ENCODE measurements at places on chromosomes 7 and 10.

DNA sequence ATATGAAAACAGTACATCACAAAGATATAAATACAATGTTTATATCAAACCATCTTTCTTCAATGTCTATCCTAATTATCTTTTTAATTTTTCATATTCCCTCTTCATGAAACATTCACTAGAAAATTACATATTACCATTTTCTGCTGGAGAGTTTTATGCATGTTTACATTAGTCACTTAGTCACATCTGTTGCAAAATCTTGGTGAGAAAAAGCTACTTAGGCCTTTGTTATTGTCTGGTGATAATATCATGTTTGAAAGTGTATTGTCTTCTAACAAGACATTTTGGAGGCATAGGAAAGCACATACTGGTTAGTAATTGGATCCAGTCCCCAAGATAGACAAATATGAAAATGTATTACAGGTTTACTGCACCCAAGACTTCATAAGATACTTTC is 163.6 kb downstream of the GNAI1 start:
- DNase-seq = no peak

DNA sequence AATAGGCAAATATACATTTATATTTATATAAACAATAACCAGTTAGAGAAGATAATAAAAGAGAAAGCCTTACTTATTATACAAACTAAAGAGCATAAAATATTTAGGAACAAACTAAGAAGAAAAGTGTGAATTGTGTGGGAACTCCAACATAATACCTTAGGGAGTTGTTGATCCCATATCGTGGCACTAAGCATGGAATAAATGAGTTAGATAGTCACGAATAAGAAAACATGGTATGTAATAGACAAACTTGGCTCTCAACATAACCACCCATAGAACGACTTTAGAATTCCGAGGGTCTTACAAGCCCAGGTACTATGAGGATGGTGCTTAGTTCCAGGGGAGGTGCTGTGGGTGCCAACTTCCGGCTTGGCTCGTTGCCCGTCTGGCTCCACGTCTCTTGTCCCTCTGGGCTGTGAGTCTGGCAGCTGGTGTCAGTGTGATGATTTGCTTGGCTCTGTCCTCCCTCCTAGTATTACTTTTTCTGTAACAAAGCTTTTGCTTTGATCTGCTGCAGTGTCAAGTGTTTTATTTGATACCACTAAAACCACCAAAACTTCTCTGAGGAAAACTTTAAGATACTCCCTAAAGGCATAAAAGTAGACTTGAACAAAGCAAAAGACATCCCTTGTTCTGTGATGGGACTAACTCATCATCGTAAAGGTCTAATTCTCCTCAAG is 9.5 kb upstream of the RBM20 start:
- no peak for DNase-seq

GRCh38 chr7:1678571-1679325 is 8.7 kb downstream of the ELFN1 start:
- no peak for DNase-seq

DNA sequence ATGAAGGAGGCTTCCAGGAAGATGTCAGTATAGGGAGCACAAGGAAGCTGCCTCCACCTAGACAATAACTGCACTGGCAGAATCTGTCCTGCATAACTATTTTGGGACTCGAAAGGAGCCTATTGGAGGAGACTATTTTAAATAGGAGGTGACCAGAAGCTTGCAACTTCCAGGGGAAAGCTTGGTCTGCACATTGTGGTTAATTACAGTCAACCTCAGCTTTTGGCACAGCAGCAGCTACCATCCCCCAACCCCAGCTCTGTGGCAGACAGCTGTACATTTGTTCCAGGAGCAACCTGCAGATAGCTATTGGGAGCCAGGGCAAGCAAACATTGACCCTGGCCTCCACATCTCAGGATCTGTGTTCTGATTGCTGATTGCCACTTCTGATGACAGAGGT is 46.3 kb upstream of the NANOS1 start:
- DNase-seq = no peak

DNA sequence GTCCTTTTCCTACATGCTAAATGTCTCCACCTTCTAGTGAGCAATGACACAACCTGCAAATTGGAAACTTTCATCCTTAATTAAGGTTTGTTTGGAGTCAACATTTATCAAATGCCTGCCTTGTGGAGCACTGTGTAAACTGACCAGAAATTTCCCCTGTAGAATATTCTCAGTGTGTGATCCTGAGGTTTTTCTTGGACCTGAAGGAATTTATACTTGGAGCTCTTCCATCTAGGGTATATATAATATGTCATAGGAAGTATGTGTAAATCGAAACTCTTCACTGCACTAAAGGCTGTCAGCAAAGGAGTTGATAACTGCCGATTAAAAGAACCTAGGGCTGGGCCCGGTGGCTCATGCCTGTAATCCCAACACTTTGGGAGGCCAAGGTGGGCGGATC is 152.4 kb downstream of the NSUN6 start:
- DNase-seq = no peak

- no peak for DNase-seq
Observed at GRCh38 chr10:128525444-128525843, 399.2 kb upstream of the MKI67 start.

- DNase-seq = no peak
Observed at GRCh38 chr7:74047804-74048380, 19.9 kb downstream of the ELN start.

GRCh38 chr10:79020605-79021004 is 48.2 kb upstream of the ZMIZ1 start:
- no peak for DNase-seq

DNA sequence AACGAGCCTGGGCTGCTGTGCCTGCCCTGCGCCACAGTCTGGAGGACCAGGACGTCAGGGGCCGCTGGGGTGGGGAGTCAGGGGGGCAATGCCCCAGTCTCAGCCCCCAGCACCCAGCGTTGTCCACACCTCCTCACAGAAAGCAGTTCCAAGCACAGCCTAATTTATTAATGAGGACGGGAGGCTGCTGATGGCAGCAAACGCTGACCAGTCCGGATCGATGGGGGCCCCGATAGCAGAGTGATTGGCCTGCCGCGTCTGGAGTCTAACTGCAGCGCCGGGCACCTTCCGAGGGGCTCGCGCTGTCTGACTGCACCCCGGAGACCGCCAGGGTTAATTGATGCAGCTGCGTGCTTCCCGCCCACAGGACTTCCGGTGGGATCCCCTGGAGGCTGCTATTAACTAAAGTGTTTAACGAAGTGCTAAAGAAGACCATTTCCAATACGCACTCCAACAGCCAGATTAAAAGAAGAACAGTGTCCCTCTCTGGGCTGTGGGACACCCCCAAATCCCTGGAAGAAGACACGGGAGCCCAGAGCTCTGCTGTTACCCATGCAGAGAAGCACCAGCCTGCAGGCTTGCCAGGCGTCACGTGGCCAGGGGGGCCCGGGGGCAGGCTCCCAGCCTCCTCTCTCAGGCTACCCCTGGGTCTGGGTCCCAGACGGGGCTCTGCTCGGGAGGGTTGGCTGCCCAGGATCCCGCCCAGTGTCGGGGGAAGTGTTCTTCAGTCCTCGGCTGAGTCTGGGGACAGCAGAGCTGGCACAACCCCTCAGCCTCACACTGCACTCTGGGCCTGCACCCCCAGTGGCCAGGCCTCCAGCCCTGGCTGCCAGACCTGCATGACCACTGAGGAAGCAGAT is 63.8 kb downstream of the MICALL2 start:
- DNase-seq = no peak

- no peak for DNase-seq
Observed at GRCh38 chr10:22992075-22992474, 64.2 kb downstream of the ARMC3 start.

- DNase-seq = no peak
Observed at GRCh38 chr10:99628923-99629624, 8.8 kb upstream of the SLC25A28 start.

GRCh38 chr10:17309435-17309834 is 81.4 kb downstream of the VIM start:
- DNase-seq = no peak

DNA sequence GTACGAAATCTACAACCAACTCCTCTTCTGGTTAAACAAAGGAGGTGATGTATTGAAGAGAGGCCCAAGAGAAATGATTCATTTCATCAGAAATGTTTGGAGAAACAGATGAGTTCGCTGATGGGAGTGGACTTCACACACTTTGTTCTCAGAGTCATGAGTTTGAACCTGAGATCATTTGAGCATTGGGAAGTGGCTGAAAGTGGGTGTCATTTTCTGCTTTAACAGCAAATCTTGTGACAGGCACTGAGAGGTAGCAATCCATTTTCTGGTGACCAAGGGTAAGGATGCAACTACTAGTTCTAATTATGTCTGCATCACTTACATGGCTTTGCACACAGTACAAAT is 51.4 kb downstream of the RBM20 start:
- DNase-seq = no peak

GRCh38 chr10:44914891-44915290 is 3.8 kb downstream of the TMEM72 start:
- DNase-seq = no peak
